Activated CD4-positive, alpha-beta T cell treated with anti-CD3 and anti-CD28 coated beads for 48 hours (primary cell): ENCODE measurements at places on chromosomes 4 and X.

DNA sequence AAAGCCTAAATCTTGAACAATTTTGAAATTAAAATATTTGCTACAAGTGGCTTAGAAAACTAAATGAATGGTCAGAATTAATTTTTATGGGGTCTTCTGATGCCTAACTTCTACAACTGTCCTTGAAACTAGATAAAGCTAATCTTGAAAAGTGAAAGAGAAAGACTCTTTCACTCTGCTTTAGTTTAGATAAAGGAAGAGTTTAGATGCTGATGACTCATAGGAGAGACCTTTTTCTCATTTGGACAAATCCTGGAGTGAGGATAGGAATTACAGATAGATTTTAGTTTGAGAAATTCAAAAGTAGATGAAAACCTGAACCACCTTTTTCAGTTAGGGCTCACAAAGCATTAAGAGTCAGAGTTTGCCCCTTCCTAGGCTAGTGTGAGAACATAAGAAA lies 342.3 kb upstream of the GRID2 start:
- no peak for DNase-seq

- DNase-seq: no peak
Observed at GRCh38 chr4:26356081-26356501, 35.3 kb downstream of the RBPJ start.

DNA sequence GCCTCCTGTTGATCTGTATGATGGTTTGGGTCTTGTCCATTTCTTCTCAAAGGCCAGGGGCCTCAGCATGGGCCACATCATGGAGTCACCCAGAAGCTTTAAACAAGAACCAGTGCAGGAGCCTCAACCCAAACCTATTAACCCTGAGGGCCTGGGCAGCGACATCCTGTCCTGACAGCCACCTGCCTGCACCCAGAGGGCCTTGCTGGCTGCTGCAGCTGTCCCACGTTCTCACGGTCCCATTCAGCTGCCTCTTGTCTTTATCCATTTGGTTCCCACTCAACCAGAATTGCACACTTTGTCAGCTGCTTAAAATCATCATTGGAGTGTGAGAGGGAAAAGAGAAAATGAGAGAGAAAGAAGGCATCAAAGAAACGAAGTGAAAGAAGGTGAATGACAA lies 21.6 kb downstream of the C4orf50 start:
- no peak for DNase-seq

- no peak for DNase-seq
Observed at GRCh38 chr4:31187979-31188378, 467.8 kb downstream of the PCDH7 start.

DNA sequence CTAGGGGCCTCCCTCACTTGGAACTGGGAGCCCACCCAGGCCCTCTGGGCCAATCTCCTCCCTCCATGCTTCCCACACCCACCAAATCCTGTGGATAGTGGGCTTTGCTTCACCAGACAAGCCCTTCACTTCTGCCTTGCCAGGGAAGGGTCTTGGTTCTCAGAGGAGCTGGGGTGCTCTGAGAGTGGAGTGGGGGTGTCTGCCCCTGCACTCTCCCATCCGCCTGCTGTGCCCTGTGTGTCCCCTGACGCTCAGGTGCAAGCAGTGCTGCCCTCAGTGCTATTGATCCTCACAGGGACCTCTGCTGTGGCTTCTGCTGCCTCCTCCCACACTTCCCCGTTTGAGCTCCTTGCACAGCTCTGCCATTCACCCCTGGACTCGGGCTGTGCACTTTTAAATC lies 117.3 kb upstream of the NKX1-1 start:
- DNase-seq: no peak

- DNase-seq: peak; percentile 2
Observed at GRCh38 chrX:8724300-8724699, 7.6 kb downstream of the ANOS1 start.

GRCh38 chr4:7806338-7807090 lies 133.1 kb downstream of the AFAP1 start:
- DNase-seq: no peak

GRCh38 chrX:110519906-110520452 lies 161.3 kb downstream of the RTL9 start:
- no peak for DNase-seq

DNA sequence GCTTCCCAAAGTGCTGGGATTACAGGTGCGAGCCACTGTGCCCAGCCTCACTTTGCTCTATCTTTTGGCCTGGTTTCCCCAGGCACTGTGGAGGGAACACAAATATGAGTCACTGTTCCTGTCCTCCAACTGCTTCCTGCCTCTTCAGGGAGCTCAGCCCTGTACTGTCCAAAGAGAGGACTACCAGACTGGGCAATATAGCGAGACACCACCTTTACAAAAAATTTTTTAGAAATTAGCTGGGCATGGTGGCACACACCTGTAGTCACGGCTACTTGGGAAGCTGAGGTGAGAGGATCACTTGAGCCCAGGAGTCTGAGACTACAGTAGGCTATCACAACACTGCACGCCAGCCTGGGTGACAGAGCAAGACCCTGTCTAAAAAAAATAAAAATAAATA lies 16.9 kb upstream of the WAS start:
- DNase-seq: no peak

- DNase-seq: no peak
Observed at GRCh38 chr4:17562157-17562556, 14.8 kb upstream of the LAP3 start.

GRCh38 chr4:188030401-188030800 lies 34.8 kb downstream of the ZFP42 start:
- no peak for DNase-seq

- DNase-seq: no peak
Observed at GRCh38 chr4:157004279-157005161, 32.9 kb upstream of the PDGFC start.

DNA sequence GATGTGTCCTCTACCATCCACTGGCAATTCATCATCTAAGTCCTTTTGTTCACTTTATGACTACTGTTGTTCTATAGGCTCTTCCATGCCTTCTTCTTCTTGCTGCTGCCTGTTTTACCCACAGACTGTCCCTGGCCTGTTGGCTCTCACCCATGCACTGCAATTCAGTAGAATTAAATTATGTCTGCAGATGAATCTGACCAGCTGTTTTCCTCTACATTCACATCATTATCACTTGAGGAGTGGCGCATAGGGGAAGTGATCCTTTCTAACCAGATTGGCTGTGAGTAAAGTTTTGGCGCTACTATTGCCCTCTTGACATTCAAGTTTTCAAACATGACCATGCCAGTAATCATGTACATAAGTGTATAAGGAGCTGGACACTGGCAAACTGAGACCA lies 91.7 kb downstream of the FRMPD4 start:
- DNase-seq: no peak

GRCh38 chr4:82423245-82424054 lies 6.8 kb downstream of the HNRNPDL start:
- DNase-seq: no peak

DNA sequence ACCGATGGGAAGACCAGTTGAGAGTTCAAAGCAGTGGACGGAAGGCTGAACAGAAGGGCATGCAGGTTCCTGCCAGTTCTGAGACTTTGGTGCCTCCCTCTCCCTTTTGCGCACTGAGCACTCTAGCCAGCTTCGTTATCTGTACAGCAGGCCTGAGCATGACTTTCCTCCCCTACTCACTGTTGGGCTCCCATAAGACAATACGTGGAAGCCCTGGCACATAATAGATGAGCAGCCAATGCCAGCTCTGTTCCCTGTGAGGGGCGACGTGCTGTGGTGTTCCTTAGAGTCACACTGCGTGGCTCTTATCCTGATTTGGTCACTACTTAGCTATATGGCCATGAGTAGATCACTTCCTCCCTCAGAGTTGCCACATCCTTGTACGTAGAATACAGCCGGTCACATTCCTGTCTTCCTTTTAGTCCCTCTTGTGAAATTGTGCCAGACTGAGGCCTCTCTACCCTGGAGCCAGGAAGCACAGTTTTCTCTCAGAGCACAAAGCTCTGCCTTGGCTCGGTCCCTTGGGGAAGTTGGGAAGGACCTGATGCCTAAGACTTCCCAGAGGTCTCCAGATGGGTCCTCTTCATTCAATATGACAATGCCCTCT lies 160.4 kb upstream of the MAMLD1 start:
- DNase-seq: no peak

GRCh38 chr4:114562176-114562904 lies 36.3 kb upstream of the UGT8 start:
- no peak for DNase-seq

- DNase-seq: no peak
Observed at GRCh38 chrX:72025236-72025770, 106.4 kb downstream of the RTL5 start.

- DNase-seq: no peak
Observed at GRCh38 chrX:106467943-106468342, 143.8 kb upstream of the RADX start.

DNA sequence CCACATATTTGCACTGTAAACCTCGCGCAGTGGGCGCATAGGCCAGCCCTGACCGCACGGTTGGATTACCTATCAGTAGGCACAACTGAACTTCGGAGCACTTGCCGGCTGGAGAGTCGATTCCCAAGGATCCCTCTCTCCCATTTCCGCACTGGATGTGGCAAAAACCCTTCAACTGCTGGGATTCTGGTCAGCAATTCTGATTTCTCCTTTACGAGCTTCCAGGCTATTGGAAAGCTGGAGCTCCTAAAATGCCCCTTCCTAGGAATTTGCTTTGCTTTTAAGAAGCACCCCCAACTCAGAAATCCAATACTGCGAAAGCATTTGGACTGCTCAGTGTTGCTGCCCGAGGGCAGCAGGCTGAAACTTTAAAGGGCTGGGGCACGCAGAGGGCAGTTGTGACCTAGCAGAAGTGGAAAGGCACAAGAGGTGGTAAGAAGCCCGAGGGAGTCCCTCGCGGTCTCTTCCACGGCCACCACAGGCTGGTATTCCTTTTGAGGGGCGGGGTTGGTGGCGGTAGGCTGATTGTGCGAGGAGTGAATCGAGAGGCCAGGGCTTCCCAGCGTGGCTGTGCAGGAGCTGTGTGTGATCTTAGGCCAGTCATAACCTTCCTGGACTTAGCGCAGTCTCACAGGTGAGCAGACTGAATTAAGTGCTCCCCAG lies 1.6 kb downstream of the ZAR1 start:
- DNase-seq: no peak

DNA sequence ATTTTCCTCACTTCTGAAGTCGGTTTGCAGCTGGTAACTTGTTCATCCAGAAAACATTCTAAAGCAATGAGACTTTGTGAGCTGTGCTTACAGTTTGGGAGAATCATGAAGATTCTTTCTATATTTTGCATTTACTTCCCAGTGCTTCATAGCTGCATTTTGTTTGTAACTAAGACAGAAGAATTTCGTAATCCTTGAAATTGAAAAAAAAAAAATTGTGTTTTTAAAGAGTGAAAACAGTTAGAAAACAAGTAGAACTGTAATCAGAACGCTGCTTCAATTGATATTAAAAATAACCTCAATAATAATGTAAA lies 392.4 kb downstream of the UNC5C start:
- DNase-seq: no peak

- DNase-seq: no peak
Observed at GRCh38 chr4:26075583-26075982, 161.6 kb downstream of the SMIM20 start.

- DNase-seq: no peak
Observed at GRCh38 chr4:4491396-4491893, 50.4 kb downstream of the STX18 start.

DNA sequence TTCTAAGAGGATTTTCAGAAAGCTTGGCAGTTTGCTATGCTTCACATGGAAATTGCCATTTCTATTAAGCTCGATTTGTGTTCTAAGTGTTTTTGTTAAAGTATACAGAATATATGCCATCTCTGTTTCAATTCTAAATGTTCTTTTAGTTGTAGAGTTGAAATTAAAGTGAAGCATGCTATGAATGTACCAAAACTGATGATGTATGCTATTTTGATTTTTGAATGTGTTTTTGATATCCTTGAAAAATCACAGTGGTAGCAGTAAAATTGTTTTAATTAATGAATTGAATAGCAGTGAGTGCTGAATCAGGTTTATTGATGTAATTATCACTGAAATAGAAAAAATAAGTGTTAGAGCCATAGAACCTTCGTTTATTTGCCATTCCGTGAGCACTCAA lies 110.9 kb downstream of the TENM3 start:
- DNase-seq: no peak

- no peak for DNase-seq
Observed at GRCh38 chr4:51830156-51830720, 12.7 kb upstream of the DCUN1D4 start.

- no peak for DNase-seq
Observed at GRCh38 chrX:39161611-39162255, 360.5 kb downstream of the MID1IP1 start.

DNA sequence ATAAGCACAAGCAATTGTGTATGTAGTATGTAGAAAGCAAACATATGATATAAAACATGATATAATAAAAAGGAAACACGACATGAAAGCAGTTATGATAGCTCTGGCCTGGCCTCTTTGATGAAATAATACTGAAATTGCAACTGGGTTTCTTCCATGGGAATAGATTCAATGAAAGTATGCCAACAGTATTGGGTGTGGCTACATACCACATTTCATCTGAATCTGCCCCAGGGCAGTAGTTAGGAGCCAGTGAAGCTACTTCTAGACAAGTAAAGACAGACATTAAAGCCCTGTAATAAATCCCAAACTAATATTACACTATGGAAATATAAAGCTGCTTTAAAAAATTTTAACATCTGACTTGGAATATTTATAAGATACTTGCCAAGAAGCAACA lies 207.3 kb downstream of the FBXW7 start:
- DNase-seq: no peak

- DNase-seq: no peak
Observed at GRCh38 chrX:15418707-15419181, 34.5 kb upstream of the VEGFD start.

GRCh38 chr4:139740121-139740520 lies 74.5 kb downstream of the MGST2 start:
- no peak for DNase-seq

DNA sequence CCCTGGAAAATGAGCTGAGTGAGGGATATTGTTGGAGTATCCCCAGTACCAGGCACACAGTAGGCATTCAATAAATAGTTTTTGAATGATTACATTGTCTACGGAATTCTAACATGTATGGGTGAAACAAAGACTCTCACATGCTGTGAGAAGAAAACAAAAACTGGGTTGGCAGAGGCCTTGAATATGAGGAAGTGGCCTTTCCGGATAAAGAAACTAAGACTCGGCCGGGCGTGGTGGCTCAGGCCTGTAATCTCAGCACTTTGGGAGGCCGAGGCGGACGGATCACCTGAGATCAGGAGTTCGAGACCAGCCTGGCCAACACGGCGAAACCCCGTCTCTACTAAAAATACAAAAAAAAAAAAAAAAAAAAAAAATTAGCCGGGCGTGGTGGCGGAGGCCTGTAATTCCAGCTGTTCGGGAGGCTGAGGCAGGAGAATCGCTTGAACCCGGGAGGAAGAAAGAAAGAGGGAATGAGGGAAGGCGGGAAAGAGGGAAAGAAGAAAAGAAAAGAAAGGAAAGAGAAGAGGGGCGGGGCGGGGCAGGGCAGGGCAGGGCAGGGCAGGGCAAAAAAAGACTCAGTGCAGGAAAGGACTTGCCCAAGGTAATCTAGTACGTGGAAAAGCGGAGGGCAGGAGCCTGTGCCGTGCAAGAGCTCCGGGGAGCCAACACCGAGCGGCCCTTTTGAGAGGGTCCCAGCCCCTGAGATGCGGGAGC lies 689 bp upstream of the TMA16 start:
- DNase-seq: peak; percentile 12
